ENCODE measurements at places on chromosomes 1 and 21. TPM values are rescaled to one million over a fixed set of nuclear protein-coding genes. Genes with fewer than 3 reads are reported as not detected.

DNA sequence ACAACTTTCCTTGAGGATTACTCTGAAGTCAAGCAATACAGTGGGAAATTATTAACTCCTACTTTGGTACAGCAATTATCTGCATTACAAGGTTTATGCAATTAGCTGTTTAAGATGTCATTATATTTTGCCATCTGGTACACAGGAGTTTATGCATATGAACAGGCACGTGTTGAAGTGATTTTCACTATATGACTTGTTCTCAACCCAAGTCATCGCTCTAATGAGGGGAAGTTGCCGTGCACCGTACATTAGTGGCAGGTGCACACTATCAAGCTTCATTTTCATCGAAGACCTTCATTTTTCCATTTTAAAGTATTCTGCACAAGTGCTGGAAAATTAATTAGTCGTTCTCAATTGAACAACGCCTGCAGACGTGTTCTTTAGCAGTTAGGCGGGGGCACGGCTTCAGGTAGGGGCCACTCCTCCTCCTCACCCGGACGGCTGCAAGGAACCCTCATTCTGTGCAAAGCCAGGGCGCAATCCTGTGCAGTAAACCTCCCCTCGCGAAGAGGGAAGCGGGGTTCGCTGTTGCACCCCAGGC, 39.8 kb upstream of the NFIA start:
- no peak for DNase-seq

- DNase-seq, result no peak
Observed at GRCh38 chr1:97781762-97782337, 139.0 kb downstream of the DPYD start.

GRCh38 chr1:25640646-25641328, 24.2 kb downstream of the MAN1C1 start:
- no peak for DNase-seq

- DNase-seq, result no peak
Observed at GRCh38 chr1:21269461-21270085, 20.7 kb downstream of the ECE1 start.

DNA sequence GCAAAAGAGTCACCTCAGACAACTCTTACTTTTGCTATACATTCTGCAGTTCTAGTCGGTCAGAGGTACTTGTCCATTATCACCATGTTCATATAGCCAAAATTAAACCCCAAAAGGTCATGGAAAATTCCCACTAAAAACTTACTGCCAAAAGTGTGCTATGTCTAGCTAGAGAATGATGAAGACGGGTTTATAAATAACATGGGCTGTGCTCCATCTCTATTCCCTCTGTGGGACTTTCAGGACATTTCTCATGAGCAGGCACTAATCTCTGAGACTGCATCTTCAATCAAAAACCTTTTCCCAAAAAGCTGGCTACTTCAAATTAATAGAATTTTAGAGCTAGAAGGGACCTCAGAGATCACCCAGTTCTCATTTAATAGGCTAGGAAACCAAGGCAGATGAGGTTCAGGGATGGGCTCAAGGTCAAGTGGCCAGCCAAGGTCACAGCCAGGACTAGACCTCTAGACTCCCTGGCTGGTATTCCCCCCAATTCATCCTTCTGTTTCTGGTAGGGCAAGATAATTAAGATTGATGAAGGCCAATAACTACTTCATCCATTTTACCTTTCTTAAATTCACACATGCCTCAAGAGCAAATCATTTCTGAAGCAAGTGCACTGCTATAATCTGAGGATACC, 21.0 kb upstream of the MOB3C start:
- no peak for DNase-seq

GRCh38 chr1:234111458-234112142, 207.1 kb downstream of the SLC35F3 start:
- no peak for DNase-seq

- DNase-seq, result no peak
Observed at GRCh38 chr1:3993619-3994375, 93.7 kb upstream of the C1orf174 start.

DNA sequence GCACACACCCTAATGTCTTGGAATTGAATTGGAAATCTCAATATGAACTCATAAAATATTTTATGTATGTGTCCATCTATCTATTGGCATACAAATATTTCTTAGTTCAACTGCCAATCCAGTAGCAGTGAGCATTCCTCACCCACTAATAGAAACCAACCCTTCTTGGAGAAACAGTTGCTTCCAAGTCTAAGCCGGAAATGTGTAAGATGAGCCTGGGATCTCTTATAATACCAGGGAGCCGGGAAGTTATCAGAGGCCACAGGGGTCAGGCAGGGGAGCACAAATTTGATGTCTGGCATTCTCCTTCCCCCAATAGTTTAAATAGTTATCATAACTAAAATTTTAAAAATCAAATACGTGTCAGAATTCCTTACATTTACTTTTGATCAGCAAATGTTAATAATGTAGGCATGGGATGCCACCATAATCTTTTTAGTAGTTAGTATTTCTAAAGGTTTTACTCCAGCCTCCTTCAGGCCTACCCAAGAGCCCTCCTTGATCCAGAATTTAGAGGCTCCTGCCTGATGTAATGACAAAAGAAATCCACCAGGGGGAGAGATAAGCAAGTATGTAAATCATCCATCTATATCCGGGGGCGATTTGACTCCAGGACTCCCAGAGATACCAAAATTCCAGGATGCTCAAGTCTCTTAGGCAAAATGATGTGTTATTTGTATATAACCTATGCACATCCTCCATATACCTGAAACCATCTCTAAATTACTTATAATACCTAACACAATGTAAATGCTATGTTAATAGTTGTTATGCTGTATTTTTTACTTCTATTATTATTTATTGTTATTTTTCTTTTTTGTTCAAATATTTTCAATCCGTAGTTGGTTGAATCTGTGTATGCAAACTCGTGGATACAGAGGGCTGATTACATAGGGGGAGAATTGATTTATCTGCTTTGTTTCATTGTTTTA, 218.7 kb upstream of the COA6 start:
- peak; percentile 25 for DNase-seq

- no peak for DNase-seq
Observed at GRCh38 chr1:204880906-204881305, 10.2 kb downstream of the NFASC start.

Gene MIER1
- 20.6 TPM for total RNA-seq

Gene C1orf141
- not detected for total RNA-seq

Gene FMO2
- not detected for total RNA-seq
